ENCODE measurements at places on chromosomes 1 and 21.
A peak's percentile ranks its signal among the peaks of the same experiment; 100 is the strongest.

DNA sequence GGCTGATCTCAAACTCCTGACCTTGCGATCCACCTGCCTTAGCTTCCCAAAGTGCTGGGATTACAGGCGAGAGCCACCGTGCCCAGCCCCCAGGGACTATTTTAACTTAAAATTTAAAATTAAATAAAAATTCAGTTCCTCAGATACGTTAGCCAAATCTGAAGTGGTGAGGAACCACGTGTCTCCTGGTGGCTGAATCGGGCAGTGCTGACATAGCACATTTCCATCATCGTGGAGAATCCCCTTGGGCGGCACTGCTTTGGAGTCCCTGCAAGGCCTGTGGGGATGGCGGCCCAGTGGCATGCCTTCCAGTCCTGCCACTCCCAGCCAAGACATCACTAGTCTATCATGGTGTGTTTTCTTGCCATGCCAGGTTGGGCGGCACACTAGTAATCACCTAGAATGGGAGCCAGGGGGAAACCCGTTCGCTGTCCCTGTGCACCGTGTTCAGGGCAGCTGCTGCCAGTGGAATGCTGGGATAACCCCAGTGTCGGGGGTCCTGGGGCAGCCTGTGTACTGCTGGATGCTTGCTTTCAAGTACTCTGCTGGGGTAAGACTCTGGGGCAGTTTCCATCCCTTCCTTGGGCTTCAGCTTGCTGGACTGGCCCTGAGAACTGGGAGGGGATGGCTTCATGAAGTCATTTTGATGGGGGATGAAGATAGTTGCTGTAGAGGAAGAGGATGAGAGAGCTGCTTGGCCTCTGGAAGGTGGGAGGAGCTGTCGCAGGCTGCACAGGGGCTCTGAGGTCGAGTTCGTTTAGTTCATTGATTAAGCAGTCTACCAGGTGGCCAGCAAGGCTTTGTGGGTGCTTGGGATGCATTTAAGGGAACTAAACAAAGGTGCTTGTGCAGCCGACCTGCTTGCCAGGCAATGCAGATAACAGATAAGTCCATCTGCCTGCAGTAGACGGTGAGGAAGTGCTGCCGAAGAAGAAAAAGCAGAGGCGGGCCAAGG, 4.6 kb downstream of the ZBTB48 start:
- no peak for DNase-seq

GRCh38 chr1:178540646-178541045, 27.7 kb downstream of the TEX35 start:
- no peak for DNase-seq

- DNase-seq: peak; percentile 53
Observed at GRCh38 chr21:34187935-34188334, 114.6 kb downstream of the MRPS6 start.

- no peak for DNase-seq
Observed at GRCh38 chr1:110487726-110488125, 31.2 kb downstream of the KCNA10 start.

DNA sequence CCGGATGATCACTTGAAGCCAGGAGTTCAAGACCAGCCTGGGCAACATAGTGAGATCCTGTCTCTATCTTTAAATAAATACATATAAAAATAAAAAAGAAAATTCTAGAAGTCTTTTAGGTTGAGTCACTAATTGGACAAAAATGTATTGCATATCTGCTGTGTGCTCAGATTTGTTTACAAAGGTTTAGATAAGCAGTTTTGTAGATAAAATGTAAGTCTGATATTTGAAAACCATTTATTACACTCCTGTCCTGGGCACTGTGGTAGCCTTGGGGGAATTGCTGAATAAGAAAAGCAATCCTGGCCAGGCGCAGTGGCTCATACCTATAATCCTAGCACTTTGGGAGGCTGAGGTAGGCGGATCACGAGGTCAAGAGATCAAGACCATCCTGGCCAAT, 11.6 kb downstream of the GMEB1 start:
- DNase-seq: no peak

- no peak for DNase-seq
Observed at GRCh38 chr1:70382682-70383081, 28.2 kb upstream of the ANKRD13C start.

DNA sequence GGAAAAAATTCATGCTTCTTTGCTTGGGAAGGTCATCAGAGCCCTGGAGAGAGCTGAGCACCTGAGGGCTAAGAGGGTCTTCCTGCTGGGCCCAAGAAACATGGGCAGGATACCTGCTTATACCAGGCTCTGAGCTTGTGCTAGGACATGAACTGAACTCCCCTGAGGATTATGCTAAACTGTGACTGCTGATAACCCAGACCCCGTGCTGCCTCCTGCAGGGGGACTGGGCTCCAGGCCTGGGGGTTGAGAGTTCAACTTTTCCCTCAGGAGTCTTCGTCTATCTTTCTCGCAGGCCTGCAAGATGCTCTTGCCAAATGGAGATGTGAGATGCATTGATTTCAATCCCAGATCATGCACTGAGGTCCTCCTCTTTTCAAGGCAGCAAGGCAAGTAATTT, 368.5 kb downstream of the HHAT start:
- DNase-seq: no peak

DNA sequence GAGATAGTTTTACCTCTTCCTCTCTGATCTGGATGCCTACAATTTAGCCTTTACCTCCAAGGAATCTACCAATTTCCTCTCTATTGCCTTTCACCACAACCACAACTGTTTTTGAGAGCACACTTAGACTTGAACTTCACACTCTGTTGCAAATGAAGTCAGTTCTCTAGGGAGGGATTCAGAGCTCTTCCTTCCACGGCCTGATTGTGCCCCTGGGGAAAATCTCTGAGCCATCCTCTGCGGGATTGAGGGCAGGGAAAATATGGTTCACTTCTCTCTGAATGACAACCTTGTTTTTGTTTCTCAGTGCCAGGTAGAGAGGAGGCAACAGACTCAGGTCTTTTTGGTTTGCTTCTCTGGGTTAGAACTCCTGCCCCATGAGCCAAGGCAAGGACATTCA, 35.4 kb upstream of the BCL10 start:
- DNase-seq: no peak

DNA sequence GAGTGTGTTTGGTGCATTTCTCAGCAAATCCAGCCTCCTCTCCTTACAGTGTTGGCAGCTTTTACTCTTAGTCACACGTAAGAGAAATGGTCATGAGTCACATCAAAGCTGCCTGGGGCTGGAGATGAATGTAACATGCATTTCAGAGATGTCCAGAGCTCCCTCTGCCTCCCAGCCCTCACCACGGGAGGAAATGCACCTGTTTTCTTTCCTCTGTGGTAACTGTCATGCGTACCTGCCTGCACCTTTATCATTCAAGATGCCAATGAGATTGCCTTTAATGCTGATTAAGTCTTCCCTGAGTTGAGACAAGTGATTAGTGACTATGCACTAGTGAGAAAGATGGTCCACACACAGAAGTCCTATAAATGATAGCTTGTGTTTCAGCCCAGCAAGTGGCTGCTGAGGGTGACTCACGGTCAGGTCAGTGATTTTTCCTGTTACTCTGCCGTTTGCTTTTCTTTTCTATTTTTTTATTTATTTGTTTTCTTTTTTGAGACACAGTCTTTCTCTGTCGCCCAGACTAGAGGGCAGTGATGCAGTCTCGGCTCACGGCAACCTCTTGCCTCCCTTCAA, 277.3 kb upstream of the FMN2 start:
- DNase-seq: no peak

- DNase-seq: no peak
Observed at GRCh38 chr1:231059566-231060193, 19.6 kb upstream of the FAM89A start.

DNA sequence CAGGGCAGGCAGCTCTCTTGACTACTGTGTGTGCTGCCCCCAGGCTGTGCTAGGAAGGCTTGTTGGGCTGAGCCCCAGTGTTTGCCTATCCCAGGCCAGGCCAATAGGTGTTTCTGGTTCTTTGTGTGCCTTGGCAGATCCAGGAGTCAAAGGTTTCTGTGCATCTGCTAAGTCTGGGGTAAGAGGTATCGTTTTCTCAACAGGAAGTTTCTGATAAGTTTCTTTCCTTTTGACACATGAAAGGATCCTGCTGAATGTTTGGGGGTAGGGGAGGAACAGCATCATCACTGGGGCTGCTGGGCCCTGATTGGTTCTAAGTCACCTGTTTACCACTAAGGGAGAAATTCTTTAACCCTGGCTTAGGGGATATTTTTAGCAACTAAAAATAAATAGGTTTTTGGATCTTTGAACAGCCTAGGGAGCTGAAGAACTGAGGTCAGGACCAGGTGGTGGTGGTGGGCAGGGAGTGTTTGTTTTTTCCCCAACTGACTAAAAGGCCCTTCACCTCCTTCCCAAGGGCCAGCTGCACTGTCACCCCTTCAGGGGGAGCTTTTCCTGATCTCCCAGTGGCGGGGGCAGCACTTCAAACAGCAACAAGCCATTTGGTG, 85.1 kb downstream of the KCNN3 start:
- DNase-seq: no peak

GRCh38 chr1:233605205-233605604, 8.7 kb upstream of the KCNK1 start:
- no peak for DNase-seq

DNA sequence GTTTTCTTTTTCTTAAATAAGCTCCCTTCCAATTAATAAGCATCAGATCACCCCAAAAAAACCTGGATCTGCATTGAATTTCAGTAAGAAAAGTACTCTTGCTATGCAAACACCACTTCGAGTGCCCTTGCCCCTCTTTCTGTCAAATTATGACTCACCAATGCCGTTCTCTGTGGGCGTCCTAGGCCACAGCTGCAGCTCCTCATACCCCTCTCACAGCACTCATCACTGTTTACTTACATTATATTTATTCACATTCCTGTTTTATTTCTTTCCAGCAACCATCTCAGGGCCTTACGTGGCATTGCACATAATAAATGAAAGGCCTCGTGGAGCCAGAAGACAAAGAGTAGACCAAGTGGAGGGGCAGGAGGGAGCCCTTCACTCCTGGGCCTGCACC, 99.1 kb upstream of the CTTNBP2NL start:
- DNase-seq: no peak

GRCh38 chr1:183302452-183303322, 115.5 kb downstream of the NMNAT2 start:
- no peak for DNase-seq

- DNase-seq: no peak
Observed at GRCh38 chr1:156214024-156214748, 1.4 kb downstream of the PMF1 start.

DNA sequence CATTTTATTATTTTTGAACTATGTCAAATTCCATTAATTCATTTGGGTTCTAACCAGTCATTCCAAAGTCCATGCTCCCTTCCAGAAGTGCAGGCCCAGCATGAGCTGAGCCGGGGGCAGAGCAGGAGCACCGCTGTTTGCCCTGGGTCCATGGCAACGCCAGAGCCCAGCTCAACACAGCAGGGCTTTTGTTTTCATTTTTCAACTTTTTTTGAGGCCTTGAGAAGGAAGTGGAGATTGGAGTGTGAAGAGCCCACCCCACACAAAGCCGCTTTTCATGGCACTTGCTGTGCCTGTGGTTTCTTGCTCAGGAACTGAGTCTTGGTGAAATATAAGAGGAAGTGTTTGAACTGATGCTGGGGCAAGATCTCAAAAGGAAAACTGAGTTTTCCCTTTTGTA, 13.2 kb upstream of the PRMT2 start:
- DNase-seq: peak; percentile 42

DNA sequence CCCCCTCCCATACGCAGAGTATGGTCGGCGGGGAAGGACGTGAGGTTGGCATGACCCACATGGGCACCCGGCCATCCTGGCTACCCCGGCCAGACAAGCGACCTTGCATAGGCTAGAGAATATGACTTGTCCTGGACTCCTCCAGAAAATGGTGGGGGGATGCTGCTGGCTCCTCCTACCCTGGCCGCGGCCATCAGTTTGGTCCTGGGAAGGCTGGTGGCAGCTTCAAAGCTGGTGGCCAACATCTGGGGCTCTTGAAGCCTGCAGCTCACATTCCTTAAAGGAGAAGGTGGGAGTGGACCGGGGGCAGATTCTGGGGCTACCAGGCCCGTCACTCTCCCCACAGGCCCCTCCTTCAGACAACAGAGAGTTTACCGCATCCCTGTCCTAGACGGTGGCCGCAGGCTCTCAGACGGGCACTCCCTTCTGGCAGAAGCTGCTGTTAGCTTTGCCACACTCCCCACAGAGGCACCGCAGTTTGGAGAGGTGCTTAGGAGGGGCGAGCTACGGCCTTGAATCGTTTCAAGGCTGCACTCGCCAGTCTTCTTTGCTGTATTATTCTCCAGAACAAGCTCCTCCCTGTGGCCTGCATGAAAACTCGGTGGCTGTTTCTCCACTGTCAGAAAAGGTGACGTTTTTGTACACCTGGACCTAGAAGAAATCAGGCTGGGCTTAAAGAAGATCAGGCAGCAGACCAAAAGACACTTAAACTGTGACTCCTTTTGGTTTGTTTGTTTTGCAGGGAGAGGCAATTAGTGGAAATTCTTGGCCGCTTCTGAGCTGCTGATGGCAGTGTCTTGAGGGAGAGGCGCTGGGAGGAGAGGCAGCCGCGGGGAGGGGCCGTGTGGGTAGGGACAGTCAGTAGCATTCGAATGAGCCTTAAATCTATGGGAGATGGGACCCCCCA, 68.0 kb downstream of the RUNX3 start:
- DNase-seq: no peak

DNA sequence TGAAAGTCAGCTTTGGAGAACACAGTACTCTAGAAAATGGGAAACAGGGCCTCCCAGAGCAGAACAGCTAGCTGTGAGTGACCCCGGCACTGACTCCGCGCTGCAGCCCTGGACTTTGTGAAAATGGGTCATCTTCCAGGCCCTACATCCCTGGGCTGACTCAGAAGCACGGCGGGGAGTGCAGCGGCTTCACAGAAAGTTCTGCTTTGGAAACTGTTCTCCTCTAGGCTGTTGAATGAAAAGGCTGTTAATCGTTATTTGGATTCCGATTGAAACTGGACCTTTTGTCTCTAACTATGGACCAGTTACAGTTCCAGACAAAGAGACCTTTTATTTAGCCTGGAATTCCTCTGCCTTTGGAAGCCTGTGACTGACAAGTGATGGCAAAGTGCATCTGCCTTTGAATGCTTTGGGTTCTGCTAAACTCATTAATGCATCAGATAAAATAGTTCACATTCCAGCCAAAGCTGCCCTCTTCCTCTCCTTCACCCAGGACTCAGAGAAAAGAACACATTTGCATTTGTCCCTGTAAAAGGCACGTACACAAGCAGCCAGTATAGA, 144.9 kb upstream of the HOOK1 start:
- peak; percentile 53 for DNase-seq

DNA sequence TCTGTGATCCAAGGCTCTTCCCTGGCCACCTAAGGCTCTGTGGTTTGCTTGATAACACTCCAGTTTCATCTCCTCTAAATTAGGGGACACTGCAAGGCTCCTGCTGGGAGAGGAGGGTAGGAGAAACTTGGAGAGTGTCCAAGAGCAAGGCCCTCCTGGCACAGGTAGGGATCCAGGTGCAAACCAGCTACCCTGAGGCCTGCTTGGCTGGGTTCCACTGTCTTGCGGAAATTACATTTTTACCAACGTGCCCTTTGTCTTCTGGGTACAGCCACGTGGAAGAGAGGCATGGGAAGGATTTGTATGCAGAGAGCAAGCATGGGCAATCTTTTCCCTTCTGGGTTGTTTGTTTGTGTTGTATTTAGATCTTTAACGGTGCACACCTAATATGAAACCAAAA, 132.5 kb downstream of the PRDM2 start:
- DNase-seq: no peak
